ENCODE measurements at places on chromosomes 3 and 15.

GRCh38 chr3:195001961-195002861 lies 268.7 kb downstream of the XXYLT1 start:
- peaks cover 34% of the 10 kb centered on the region for H3K27me3 ChIP-seq
- DNase-seq, result peak; percentile 37
- no peaks in the 10 kb centered on the region for H3K36me3 ChIP-seq
- H3K27ac ChIP-seq, result no peak overlapping the region

GRCh38 chr15:69797615-69798014 lies 300.1 kb downstream of the TLE3 start:
- no peak overlapping the region for H3K4me3 ChIP-seq
- no peak for DNase-seq
- H3K27ac ChIP-seq, result no peak overlapping the region
- no peaks in the 10 kb centered on the region for H3K27me3 ChIP-seq

GRCh38 chr15:63483521-63484371 lies 20.6 kb upstream of the USP3 start:
- H3K27me3 ChIP-seq, result no peaks in the 10 kb centered on the region
- no peak for DNase-seq
- H3K27ac ChIP-seq, result no peak overlapping the region

- H3K27ac ChIP-seq, result no peak overlapping the region
- no peak for DNase-seq
- no peaks in the 10 kb centered on the region for H3K27me3 ChIP-seq
- H3K36me3 ChIP-seq, result no peaks in the 10 kb centered on the region
- no peak overlapping the region for H3K4me3 ChIP-seq
Observed at GRCh38 chr3:157912514-157913451, 193.4 kb downstream of the SHOX2 start.

DNA sequence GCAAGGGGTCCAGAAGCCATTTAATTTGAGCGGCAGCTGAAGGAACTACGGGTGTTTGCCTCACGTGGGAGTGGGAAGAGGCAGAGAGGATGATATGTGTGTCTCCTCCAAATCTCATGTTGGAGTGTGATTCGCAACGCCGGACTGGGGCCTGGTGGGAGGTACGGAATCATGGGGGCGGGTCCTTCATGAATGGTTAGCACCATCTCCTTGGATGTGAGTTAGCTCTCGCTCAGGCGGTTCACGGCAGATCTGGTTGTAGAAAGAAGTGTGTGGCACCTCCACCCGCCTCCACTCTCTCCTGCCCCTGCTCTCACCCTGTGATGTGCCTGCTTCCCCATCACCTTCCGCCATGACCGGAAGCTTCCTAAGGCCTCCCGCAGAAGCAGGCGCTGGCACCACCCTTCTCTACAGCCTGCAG lies 25.4 kb downstream of the XXYLT1 start:
- H3K4me3 ChIP-seq, result no peak overlapping the region
- H3K36me3 ChIP-seq, result no peaks in the 10 kb centered on the region
- H3K27me3 ChIP-seq, result no peaks in the 10 kb centered on the region
- H3K27ac ChIP-seq, result no peak overlapping the region

GRCh38 chr3:46542801-46543201 lies 23.3 kb downstream of the LRRC2 start:
- H3K4me3 ChIP-seq, result no peak overlapping the region
- H3K36me3 ChIP-seq, result no peaks in the 10 kb centered on the region
- H3K27me3 ChIP-seq, result 0 out of 2 replicates have a peak, but pooled peaks cover under 1% of the 10 kb centered on the region
- H3K4me1 ChIP-seq, result no peaks in the 10 kb centered on the region

GRCh38 chr3:55169161-55169560 lies 241.3 kb upstream of the LRTM1 start:
- no peak overlapping the region for H3K27ac ChIP-seq
- no peak overlapping the region for H3K4me3 ChIP-seq
- DNase-seq, result no peak
- no peaks in the 10 kb centered on the region for H3K4me1 ChIP-seq
- no peaks in the 10 kb centered on the region for H3K27me3 ChIP-seq

DNA sequence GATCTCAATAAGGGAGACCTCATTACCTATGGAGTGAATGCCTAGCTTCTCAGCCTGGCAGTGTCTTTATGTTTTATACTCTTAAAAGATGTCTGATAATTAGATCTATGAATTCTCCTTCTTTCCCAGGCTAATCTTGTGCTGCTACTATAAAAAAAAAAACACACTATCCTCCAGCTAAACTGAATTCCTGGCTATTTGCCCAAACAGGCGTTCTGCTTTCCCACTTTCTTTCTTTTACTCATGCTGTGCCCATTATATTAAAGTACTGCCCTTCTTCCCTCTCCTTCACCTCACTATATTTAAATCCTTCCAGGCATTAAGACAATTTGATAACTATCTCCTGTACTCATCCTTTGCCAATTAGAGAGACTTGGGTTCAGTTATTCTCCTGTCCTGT lies 1134.9 kb downstream of the ROBO2 start:
- no peak for DNase-seq
- H3K4me1 ChIP-seq, result no peaks in the 10 kb centered on the region
- no peak overlapping the region for H3K27ac ChIP-seq
- H3K4me3 ChIP-seq, result no peak overlapping the region
- H3K27me3 ChIP-seq, result no peaks in the 10 kb centered on the region

- no peak overlapping the region for H3K4me3 ChIP-seq
- peaks cover 50% of the 10 kb centered on the region for H3K4me1 ChIP-seq
- H3K27ac ChIP-seq, result peak overlapping the region; percentile 60
Observed at GRCh38 chr3:152331998-152332397, 63.3 kb downstream of the MBNL1 start.

- H3K27ac ChIP-seq, result no peak overlapping the region
- H3K4me1 ChIP-seq, result no peaks in the 10 kb centered on the region
Observed at GRCh38 chr3:31198890-31199289, 304.4 kb upstream of the GADL1 start.

DNA sequence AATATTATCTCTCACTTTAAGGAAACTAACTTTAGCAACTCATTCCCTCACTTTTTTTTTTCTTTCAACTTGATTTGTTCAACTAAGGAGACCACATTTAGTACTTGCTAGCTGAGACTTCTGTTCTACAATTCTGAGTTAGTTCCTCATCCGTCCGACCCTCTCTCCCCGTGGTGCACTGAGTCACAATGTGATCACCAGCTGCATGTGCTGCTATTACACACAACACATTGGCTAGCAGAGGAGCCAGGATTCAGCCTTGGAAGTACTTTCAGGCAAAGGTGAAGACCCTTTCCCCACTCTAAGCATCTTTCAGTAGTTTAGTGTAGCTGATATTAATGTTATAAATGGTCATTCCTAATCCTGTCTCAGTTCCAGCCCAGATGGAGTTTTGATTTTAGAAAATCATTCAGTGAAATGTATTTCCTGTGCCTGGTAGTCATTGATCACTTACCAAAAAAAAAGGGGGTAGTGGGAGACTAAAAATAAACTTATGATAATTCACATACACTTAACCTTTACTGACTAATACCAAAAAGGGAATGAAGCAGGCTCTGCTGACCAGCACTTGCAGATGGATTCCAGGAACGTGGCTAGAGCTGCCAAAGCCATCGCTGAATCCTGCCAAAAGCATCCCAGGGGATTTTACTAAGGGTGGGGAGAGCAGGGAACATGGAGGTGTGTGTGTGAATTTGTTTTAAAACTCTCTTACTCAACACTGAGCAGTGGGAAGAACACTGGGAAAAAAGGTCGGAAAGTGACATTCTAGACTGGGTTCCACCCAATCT lies 424.8 kb downstream of the LPP start:
- no peak for DNase-seq
- H3K27me3 ChIP-seq, result no peaks in the 10 kb centered on the region
- no peaks in the 10 kb centered on the region for H3K36me3 ChIP-seq
- H3K4me3 ChIP-seq, result no peak overlapping the region
- peaks cover 1% of the 10 kb centered on the region for H3K4me1 ChIP-seq

GRCh38 chr3:186467969-186468368 lies 76.2 kb downstream of the CRYGS start:
- no peaks in the 10 kb centered on the region for H3K4me1 ChIP-seq
- H3K27ac ChIP-seq, result no peak overlapping the region
- peaks cover 5% of the 10 kb centered on the region for H3K27me3 ChIP-seq
- H3K4me3 ChIP-seq, result no peak overlapping the region
- no peaks in the 10 kb centered on the region for H3K36me3 ChIP-seq
- no peak for DNase-seq

DNA sequence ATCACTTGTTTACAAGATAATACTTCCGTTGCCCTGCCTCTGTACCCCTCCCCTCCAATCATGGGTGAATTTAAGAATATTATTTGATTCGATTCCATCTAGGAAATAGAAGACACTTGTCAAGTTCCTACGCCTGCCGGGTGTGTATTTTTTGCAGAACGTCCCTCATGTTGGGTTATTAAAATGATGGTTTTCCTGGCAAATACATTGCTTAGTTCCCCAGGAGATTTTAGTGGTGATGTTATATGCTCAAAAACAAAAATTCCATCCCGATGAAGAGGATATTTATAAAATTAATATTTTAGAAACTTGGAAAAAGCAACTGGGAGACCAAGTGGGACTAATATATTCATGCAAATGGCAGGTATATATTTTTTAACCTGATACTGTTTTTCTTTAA lies 548.4 kb downstream of the EDEM1 start:
- H3K4me1 ChIP-seq, result 0 out of 2 replicates have a peak, but pooled peaks cover 3% of the 10 kb centered on the region
- H3K27ac ChIP-seq, result no peak overlapping the region

GRCh38 chr3:158094235-158095110 lies 11.7 kb downstream of the SHOX2 start:
- no peaks in the 10 kb centered on the region for H3K4me1 ChIP-seq
- no peak overlapping the region for H3K4me3 ChIP-seq
- H3K27me3 ChIP-seq, result no peaks in the 10 kb centered on the region
- H3K36me3 ChIP-seq, result no peaks in the 10 kb centered on the region

- no peaks in the 10 kb centered on the region for H3K27me3 ChIP-seq
- no peak overlapping the region for H3K27ac ChIP-seq
- no peaks in the 10 kb centered on the region for H3K4me1 ChIP-seq
- no peak overlapping the region for H3K4me3 ChIP-seq
- no peak for DNase-seq
Observed at GRCh38 chr3:49313896-49314688, 25.8 kb downstream of the USP4 start.

- H3K27me3 ChIP-seq, result no peaks in the 10 kb centered on the region
- peak overlapping the region; percentile 28 for H3K4me3 ChIP-seq
- peaks cover 58% of the 10 kb centered on the region for H3K4me1 ChIP-seq
- peak overlapping the region; percentile 53 for H3K27ac ChIP-seq
Observed at GRCh38 chr3:46934498-46935167, 41.9 kb downstream of the CCDC12 start.

GRCh38 chr3:52714335-52715302 lies 8.7 kb downstream of the SPCS1 start:
- no peaks in the 10 kb centered on the region for H3K27me3 ChIP-seq
- no peak for DNase-seq
- H3K36me3 ChIP-seq, result no peaks in the 10 kb centered on the region
- no peaks in the 10 kb centered on the region for H3K4me1 ChIP-seq
- no peak overlapping the region for H3K27ac ChIP-seq
- H3K4me3 ChIP-seq, result no peak overlapping the region

DNA sequence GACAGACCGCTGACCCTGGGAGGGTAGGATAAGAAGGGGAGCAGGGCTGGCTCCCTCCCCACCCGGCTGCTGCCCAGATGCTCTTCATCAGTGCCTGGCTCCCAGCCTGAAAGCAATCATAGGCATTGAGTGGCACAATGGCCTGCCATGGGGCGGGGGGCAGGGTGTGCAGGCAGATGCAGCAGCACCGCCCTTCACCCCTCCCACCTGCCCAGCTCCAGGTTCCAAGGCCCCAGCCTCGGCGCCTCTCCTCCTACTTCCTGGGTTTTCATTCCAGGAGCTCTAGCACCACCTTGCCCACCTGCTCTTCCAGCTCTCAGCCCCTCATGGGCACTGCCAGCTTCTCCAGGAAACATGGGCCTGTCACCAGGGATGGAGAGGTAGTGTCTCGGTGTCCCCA lies 101.7 kb downstream of the MEGF11 start:
- H3K27ac ChIP-seq, result no peak overlapping the region
- no peaks in the 10 kb centered on the region for H3K27me3 ChIP-seq
- no peaks in the 10 kb centered on the region for H3K36me3 ChIP-seq
- no peak overlapping the region for H3K4me3 ChIP-seq
- H3K4me1 ChIP-seq, result peaks cover 10% of the 10 kb centered on the region
- no peak for DNase-seq

- H3K27ac ChIP-seq, result no peak overlapping the region
- no peak for DNase-seq
- peaks cover 24% of the 10 kb centered on the region for H3K27me3 ChIP-seq
- H3K36me3 ChIP-seq, result no peaks in the 10 kb centered on the region
Observed at GRCh38 chr15:80203361-80203885, 48.6 kb downstream of the CTXND1 start.

DNA sequence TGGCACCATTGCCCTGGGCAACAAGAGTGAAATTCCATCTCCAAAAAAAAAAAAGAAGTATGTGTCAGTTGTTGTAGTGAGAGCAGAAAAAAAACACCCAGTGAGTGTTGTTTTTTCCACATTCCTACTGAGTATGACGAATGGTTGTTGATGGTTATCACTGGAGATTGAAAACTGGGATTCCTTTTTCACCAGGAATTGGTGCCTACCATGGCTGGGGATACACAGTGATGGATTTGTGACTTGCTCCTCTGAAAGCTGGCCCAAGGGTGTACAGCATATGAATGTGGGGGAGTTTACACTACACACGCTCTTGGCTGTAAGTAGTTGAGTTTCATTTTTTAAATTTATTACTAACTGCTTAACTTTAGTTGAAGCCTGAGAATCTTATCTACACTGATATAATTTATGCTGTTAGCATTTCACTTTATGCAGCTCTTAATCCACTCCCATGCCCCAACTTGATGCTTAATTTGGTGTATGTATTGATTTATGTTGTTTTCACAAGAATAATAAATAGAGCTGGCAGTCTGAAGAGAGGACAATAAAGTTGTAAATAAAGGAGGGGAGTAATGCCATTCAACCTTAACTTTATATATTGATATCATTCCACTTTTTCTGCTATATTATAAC lies 56.0 kb upstream of the MME start:
- no peaks in the 10 kb centered on the region for H3K36me3 ChIP-seq
- no peak overlapping the region for H3K4me3 ChIP-seq
- no peak for DNase-seq
- H3K27ac ChIP-seq, result no peak overlapping the region

DNA sequence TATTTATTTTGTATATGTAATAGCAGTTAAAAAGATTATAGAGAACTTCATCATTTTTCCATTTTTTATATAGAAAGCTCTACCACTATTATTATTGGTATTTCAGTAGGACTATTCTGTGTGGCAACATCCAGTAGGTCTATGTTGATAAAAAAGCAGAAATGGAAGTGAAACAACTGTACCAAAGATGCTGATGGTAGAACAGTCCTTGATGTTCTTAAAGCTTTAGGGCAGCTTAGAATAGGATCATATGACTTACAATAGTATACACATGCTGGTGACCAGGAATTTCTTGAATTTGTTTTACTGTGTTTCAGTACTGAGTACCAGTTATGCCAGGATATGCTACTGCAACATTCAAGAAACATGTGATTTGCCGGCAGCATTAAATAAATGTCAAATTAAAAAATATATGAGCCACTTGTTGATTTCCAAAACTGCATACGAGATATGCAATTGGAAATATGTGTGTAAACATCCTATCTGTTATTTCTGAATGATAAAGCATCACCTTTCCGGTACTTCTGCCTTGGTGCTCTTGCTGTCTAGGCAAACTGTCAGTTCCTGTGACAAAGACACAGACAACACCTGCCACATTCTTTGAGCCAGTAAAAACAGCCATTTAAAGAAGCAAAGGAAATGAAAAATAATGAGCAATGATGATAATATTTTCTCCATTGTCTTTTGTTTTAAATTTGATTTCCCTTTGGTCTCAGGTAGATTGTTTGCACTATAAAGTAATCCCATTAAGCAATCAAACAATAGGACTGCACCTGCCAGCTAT lies 649.2 kb downstream of the ZPLD1 start:
- H3K27me3 ChIP-seq, result no peaks in the 10 kb centered on the region
- no peak overlapping the region for H3K4me3 ChIP-seq
- H3K4me1 ChIP-seq, result no peaks in the 10 kb centered on the region
- H3K36me3 ChIP-seq, result no peaks in the 10 kb centered on the region
- no peak for DNase-seq

GRCh38 chr15:61702224-61703020 lies 357.8 kb downstream of the VPS13C start:
- no peak overlapping the region for H3K4me3 ChIP-seq
- H3K27ac ChIP-seq, result no peak overlapping the region
- H3K36me3 ChIP-seq, result no peaks in the 10 kb centered on the region

All from HCT116 (cell line).